NCI-H1092 (cell line): ENCODE measurements at places on chromosomes 11 and 22.

DNA sequence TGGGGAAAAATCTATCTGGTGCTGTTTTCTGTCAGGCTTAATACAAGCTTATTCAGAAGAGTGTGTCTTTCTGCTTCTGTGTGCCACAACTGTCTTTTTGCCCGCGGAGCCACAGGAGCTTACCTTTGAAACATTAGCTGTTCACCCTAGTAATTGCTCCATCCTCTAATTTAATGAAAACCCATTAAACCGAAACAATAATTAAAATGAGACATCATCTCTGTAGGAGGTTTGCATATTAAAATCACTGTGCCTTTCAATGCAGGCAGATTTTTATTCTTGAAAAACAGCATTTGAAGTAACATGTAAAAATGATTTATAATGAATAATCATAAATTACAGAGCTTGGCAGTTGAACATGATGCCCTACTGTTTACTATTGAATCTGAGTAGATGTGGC lies 102.3 kb downstream of the NELL1 start:
- DNase-seq: no peak

DNA sequence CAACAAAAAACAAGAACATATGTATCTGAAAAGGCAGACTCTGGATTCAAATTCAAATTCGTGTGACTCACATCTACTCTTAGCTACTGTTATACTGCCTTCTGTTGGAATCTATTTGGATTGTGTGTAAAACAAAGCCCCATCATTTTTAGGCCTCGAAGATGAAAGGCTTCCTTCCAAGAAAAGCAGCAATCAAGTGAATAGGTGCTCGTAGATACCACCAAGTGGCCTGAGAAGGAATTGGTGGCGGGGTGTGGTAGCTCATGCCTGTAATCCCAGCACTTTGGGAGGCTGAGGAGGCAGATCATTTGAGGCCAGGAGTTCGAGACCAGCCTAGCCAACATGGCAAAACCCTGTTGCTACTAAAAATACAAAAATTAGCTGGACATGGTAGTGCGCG lies 4.2 kb downstream of the GRAMD1B start:
- DNase-seq: no peak

DNA sequence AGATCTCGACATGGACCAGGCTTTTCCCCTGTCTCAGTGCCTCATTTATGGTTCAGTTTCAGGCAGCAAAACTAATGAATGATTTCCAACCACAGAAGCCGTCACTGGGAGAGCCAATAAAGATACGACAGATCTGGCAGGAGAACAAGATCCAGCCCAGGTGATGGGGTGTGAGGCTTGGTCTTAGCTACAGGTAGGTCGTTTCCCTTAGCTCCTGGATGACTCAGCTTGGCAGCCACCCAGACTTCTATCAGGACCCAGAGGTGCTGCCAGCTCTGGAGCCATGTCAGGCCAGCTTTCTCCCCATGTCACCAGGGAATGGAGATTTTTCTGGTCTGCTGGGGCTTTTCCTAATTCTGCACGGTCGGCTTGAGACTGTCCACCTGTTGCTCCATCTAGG lies 36.3 kb upstream of the APOBEC3A start:
- DNase-seq: no peak

DNA sequence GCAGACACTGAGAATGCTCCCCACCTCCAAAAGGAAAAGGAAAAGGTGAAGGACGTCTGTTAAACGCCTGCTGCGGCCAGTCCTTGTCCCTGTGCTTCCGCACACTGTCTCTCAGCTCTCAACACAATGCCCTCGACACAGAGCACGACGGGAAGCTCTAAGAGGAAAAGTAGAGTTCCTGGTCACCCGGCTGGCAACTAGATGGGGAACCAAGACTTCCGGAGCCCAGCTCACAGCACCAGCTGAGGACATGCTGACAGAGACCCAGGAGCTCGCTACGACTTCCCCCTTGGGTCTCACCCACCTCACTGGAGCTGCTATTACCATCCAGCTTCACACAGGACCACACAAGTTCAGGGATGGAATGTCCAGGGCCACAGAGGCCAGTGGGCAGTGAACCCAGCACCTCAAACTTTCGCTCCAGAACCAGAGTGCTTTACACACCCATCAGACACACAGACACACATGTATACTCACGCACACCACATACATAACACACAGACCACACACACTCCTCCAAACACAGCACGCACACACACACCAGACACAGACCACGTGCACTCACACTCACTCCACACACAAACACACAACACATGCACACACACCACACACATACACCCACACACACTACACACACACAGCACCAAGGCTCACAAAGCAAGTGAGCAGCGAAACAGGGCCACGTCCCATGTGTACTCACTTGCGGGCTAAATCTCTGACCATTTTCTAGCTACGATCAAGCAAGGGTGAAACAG lies 9.6 kb downstream of the SULT4A1 start:
- DNase-seq: no peak

DNA sequence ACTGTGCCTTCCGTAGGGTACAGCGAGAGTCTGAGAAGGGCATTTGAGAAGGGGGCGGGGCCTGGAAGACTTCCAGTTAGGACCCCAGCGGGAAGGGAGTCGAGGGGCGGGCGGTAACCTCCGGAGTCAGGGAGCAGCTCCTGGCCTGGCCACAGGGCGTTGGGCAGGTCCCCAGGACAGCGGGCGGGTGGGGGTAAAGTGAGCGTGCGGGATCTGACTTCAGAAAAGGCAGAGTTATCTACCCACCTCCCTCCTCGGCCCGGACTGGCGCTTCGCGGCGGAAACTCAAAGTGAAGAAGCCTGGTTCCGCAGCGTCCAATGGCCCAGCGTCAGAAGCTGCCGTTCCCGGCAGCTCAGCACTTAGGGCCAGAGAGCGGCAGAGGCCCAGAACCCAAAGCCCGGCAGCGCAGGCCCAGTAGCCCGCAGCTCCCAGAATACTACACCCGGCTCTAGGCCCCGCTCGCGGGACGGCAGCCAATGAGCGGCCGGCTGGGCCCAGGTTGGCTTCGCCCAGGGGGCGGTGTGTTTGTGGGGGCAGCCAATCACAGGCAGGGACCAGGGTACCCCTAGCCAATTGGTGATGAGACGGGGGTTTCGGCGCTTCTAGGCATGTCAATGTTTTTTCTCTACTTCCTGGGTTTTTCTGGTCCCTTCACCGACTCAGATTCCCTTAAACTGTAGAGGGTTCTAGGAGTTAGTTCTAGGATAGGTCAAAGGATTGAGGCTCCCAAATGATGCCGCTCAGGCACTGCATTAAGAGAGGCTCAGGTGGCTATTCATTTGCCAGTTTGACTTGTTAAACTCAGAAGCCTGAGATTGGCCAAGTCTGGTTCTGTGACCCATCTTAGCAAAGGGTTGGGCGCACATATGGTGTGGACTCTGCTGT lies at the start of gene TRIM68:
TRIM68 (minus strand) TSS at position 451 of the 886 bp plus-strand sequence. CDS start 2,727 bp downstream, outside the sequence.
- peak; percentile 78 for DNase-seq

GRCh38 chr11:2191883-2192282 lies 20.3 kb upstream of the TH start:
- no peak for DNase-seq

GRCh38 chr22:34804604-34805003 lies 261.4 kb upstream of the ISX start:
- DNase-seq: peak; percentile 31

- peak; percentile 52 for DNase-seq
Measured at GRCh38 chr11:114036147-114036811, 23.2 kb upstream of the ZBTB16 start.

- DNase-seq: no peak
Measured at GRCh38 chr22:43310311-43310710, 32.9 kb downstream of the SCUBE1 start.

- no peak for DNase-seq
Measured at GRCh38 chr11:103870821-103871309, 165.6 kb upstream of the DDI1 start.

DNA sequence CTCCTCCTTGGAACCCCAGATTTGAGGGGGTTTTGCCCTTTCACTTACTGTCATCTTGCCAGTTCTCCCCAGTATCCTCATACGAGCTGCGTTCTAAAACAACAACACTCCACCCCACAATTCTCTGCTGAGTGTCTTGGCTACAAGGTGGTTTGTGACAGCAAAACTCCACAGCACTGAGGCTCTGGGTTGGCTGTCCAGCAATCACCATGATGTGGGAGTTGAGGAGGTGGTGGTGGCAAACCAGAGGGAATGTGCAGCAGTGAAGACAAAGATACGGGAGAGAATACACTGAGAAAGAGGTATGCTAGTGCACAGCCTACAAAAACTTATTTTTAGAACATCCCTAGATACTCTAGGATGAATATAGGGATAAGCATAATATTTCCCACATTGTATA lies 335.0 kb downstream of the C11orf87 start:
- no peak for DNase-seq

GRCh38 chr11:91264481-91264880 lies 960.1 kb upstream of the FAT3 start:
- DNase-seq: no peak

DNA sequence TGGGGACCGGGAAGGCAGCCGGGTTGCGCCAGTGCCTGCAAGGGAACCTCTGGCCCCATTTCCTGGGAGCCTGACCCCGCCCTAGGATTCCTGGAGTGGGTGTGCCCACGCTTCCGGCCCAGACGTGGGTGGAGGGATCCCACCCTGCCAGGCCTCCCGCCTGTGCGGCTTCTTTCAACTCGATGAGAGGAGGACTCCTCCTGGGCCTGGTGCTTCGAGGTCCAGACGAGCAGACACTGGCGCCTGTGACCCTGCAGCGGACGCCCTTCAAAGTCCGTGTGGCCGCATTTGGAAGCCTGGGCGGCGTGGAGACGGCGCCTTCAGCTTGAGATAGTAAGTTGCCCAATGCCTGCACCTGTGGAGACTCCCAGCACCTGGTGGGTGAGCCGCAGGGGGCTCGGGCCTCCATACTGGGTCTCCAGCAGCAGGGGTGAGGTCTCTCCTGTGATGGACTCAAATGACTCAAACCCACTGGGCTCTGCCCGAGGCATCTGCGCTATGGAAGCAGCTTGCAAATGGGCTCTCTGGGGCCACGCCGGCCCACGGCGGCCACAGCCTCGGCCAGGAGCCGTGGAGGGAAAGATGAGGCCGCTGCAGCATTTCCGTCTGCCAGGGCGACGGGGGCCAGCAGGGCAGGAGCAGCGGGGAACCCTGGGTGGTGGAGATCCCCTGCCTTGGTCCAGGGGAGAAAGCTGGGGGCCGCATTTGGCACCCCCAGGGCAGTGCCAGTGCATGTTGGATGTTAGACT lies 64.3 kb upstream of the PPARA start:
- no peak for DNase-seq

- DNase-seq: no peak
Measured at GRCh38 chr11:8788616-8789015, 106.0 kb downstream of the RPL27A start.

- no peak for DNase-seq
Measured at GRCh38 chr11:90770007-90770406, 547.2 kb upstream of the CHORDC1 start.

DNA sequence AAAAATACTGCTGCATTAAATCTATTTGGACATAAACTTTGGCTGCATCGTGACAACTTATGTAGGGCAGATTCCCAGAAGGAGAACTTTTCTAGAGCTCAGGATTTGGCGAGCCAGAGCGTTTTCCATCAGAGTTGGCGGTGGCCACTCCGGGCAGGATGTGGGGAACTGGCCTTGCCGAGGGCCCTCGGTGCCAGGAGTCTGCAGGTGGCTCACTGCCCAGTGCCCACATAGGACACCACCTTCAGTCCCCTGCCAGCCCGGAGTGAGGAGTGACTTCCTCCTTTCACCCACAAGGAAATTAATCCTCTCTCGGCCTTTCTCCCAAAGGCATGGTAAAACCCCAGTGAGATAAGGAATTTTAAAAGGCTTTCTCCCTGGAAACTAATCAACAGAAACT lies 1.6 kb upstream of the LGALS2 start:
- no peak for DNase-seq

DNA sequence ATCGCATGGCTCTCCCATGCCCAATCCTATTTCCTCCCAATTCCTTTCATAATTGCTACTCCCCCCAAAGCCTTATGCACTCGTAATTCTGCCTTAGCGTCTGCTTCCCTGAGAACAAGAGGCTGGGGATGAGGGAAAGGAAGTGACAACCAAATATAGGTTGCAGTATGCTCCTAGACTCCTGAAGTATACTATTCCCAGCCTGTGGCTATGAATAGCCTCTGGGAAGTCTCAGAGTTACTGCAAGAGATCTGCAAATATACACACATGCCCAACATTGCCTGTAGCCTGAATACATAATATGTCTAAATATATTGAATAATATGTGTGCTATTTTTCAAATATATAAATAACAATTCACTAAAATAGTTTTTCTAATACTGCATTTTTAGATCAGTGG lies 96.1 kb upstream of the CD44 start:
- DNase-seq: no peak

DNA sequence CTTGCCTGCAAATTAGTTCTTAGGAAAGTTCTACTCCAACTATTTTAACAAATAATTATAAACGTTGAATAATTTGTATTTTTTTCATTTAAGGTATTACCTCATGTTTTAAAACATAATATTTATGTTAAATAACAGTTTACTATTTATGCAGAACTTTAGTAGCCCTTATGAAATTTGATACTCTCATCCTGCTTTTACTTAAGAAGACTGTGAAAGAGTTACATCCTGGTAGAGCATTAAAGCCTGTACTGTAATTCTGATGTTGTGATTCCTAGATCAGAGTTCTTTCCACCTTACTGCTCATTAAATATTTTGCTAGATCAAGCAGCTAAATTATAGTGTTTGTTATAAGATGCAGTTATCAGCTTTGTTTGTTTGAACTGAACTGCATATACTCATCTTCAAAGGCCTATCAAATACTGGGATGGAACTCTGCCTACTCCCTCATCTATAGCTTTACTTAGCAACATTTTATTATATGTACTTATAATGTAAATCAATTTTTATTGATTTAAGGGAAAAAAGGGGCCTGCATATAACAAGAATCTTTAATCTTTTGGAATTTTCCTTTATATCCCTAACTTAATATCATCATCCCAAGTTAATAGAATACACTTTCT lies 304.2 kb downstream of the DYNC2H1 start:
- no peak for DNase-seq

DNA sequence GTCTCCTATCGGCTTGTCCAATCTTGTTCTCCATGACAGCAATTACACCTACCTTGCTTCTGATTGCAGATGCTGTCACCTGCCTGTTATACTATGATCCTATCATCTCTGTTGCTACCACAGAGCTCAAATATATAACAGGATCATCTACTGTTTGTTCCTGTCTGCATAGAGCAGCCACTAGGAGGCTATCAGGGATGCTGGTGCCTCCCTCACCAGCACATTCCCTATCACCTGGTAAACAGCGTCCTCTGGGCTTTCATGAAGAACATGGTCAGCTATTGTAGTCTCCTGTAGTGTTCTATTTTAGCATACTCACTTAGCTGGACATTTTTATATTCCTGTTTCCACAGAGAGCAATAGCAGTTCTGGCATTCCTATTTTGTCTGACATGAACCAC lies 87.8 kb upstream of the FAT3 start:
- DNase-seq: no peak

GRCh38 chr22:29044657-29045176 lies 16.9 kb downstream of the C22orf31 start:
- no peak for DNase-seq

GRCh38 chr11:112363527-112363926 lies 102.9 kb upstream of the PLET1 start:
- no peak for DNase-seq
